ENCODE measurements at places on chromosomes 7 and 10.

DNA sequence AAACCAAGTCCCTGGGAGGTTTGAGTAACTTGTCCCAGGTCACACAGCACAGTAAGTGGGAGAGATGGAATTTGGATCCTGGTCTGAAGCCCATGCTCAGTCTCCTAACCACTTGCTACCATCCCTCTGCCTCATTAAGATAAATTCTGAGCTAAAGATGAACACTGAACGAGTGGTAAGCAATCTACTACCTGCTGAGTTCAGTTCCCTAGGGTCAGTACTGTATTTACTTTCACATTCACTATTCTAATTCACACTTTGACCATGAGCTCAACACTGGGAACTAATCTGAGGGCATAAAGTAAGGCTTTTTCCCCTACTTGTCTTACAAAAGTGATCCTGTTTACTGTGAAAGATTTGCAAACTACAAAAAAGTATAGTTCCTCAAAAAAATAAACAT is 2.4 kb downstream of the UROS start:
- no peak for DNase-seq

GRCh38 chr7:46315891-46316290 is 394.8 kb upstream of the IGFBP3 start:
- DNase-seq = no peak

- no peak for DNase-seq
These were observed 169.9 kb downstream of the PIP4K2A start for GRCh38 chr10:22544325-22545068.

- no peak for DNase-seq
These were observed at the start of gene SAMD9 for GRCh38 chr7:93117852-93118530. Gene SAMD9, minus strand, starts transcription at chr7:93117979. Its CDS starts 11,882 bp downstream, at chr7:93106097.

- no peak for DNase-seq
These were observed 29.3 kb upstream of the ITGB8 start for GRCh38 chr7:20301311-20301939.

GRCh38 chr10:99631496-99631895 is 11.3 kb upstream of the SLC25A28 start:
- DNase-seq = no peak

GRCh38 chr10:75226095-75226494 is 9.7 kb downstream of the COMTD1 start:
- DNase-seq = no peak

- no peak for DNase-seq
These were observed 452 bp upstream of the TMEM140 start for GRCh38 chr7:135147341-135147898.

- DNase-seq = no peak
These were observed 78.7 kb upstream of the MKLN1 start for GRCh38 chr7:131249003-131249402.

DNA sequence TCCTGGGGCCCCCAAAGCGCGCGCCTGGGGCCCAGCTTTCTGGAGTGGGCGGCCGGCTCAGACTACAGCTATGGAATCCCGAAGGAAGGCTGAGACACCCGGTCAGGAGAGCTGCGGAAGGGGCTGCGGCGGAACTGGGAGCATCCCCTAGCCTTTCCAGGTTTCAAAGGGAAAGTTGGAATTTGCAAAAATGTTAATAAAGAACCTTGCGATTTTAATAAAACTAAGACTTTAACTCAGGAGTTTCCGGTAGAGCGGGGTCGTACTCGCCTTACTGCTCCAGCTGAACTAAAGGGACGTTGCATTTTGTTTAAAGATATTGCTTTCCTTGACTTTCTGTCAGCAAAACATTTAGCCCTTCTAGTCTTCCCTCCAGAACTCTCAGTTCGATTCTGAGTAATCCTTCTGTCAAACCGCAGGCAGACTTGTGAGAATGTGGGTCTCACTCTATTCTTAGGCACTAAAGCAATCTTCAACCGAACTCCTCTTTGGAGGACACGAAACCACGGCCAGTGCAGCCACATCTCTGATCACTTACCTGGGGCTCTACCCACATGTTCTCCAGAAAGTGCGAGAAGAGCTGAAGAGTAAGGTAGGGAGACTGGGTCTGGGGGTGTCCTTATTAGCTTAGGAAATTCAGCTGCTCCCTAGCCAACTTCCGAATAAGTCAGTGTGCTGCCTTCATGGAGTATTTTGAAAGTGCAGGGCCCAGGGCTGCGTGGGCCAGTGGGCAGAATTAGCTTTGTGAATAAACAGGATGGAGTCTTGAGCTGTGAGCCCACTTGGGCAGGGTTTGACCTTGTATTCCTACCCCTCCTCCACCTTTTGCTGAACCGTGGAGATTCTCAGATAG is 1.9 kb downstream of the CYP26A1 start:
- DNase-seq = no peak

- peak; percentile 4 for DNase-seq
These were observed 482 bp downstream of the CCDC6 start for GRCh38 chr10:59905731-59906416.

GRCh38 chr10:71770789-71771188 is 2.5 kb downstream of the VSIR start:
- DNase-seq = no peak

- no peak for DNase-seq
These were observed 17.1 kb upstream of the ZNF800 start for GRCh38 chr7:127409629-127410028.

- DNase-seq = peak; percentile 20
These were observed 933 bp downstream of the MDFIC start for GRCh38 chr7:114922652-114923402.

- no peak for DNase-seq
These were observed 3.0 kb downstream of the BAMBI start for GRCh38 chr10:28680358-28680752.

DNA sequence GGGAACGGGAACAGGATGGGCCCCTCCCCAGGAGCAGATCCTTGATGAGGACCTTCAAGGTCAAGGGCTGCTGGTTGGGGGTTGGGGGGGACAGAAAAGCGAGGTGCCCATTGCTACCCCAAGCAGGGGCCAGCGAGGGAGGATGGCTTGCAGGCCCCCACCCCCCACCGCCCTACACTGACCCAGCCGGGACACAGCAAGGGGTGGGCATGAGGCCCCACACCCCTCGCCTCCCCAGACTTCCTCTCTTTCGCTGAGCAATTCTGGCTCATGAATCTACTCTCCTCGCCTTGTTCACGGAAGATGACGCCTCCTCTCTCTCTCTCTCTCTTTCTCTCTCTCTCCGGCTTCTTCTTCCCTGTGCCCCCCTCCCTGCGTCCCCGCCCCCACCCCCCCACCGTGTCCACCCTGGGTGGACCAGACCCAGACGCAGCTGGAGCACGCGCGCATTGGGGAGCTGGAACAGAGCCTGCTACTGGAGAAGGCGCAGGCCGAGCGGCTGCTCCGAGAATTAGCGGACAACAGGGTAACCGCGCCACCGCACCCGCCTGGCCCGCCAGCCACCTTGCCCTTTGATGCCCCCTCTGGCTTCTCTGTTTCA is 81.1 kb upstream of the GTF2IRD1 start:
- no peak for DNase-seq

DNA sequence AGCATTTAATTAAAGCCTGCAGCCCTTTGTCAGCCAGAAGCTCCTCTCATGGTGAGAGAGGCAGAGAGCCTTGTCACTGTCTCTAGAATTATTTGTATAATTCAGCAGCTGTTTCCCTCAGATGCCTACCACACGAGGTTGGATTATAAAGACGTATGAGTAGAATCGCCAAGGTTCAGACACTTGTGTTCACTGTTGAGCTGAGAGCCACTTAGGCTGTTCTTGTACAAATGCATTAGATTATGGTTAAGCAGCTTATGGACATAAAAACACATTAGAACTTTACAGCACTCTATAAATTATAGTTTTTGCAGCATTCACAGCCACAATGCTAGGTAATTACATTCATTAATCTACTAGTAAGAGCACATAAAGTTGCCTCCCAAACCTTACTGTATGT is 282.6 kb downstream of the AUTS2 start:
- DNase-seq = no peak

GRCh38 chr7:51134013-51134441 is 182.6 kb downstream of the COBL start:
- DNase-seq = no peak

DNA sequence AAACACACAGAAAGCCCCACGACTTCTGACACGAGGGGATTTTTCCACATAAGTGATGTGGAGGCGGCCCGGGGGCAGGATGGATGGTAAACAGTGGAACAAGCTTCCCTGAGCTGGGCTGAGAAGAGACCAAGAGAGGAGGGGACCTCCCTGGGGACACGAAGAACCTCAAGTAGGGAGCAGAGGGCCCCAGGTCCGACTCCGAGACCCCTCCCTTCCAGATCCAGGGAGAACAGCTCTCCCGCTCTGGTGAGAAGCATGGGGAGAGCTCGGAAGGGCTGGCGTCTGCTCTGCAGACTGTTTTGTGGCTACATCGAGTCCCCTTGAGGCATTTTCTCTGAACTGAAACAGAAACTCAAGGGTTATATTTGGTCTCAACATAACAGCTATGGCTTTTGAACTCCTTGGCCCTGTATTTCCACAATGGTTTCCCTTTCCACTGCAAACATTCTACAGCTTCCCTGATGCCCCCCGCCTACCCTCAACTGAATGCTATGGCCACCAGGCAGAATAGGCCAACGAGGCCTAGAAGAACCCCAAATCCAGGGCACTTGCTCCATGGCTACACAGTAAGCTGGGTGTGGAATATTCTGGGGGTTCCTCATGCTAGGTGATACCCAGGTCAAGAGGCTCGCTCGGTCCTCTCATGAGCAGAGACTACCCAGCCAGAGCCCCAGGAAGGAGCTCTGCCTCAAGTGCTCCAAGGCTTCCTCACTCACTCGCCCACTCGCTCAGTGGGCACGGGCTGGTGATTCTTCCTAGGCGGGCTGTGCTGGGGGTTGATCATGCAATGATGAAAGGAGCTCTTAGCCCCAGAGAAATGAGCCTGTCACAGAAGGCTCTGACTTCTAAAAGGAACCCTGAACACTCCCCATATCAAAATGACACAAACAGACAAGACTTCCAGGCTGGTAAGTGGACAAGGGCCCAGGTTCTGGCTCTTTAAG is 47.5 kb downstream of the FAM53B start:
- DNase-seq = no peak

DNA sequence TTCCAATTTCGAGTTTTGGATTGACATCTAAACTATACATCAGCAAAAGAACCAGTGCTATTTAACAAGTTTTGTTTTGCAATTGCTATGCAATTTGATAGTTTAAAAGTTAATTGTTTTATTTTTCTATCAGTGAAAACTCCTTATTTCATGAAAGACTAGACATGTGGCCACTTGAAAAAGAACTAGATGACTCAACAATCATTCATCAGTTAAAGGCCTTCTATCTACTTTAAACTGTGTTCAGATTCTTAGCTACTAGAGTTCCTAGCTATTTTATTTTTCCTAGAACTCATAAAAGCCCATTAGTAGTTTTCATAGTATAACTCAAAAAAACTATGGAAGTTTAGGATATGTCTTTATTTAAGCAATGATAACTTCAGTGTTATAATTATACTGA is 104.6 kb upstream of the LSM8 start:
- no peak for DNase-seq

GRCh38 chr7:105638334-105638733 is 57.0 kb upstream of the EFCAB10 start:
- no peak for DNase-seq

DNA sequence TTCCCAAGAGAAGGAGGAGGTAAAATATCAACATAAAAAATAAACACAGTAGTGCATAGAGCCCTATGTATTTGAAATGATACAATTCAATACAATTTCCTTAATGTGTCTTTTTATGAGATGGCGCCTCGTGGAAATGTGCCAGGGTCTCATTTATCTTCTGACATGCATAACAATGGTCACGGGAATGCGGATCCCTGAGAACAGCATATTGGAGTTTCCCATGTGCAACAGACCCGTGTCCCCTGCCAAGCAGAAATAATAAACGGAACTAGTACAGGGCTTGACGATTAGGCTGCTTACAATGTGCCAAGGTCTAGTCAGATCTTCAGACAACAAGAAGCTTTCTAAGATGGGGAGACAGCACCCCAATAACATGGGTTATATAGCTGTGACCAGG is 217.9 kb downstream of the ARHGAP21 start:
- DNase-seq = no peak

DNA sequence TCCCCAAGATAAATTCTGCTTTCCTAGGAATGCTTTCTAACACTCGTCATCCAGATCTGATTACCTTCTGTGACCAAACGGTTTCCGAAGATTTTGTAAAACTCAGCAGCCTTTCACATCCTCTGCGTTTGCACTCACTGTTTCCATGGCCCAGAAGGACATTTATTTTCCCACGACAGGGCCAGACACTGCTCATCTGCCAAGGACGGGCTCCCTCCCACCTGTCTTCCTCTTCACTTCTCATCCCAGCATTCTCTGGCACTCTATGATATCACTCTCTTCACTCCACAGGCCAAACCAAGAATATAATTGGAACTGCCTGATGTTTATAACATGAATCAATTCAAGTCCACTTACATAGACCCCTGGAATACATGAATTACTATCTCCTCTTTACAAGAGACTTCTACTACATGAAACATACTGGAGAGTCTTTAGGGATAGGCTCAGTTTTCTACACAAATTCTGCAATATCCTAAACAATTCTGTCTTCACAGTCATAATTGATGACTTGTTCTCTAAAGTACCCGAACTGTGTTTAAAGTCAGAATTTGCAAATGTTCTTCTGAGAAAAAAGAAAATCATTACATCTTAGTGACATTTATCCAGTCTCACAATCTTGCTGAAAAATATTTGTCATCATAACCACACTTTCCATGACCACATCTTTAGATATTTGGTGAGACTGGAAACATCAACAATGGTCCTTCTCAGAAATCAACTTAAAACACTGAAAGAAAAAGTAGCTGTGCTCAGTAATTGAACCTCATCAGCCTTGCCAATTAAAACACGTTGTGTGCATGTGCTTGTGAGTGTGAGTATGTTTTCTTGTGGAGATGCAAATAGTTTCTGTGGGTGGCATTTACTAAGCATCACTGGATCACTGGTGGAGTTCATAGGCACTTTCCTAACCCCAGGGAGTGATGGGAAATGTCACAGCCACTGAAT is 79.5 kb upstream of the PRSS58 start:
- DNase-seq = no peak

GRCh38 chr10:73759512-73760115 is 15.4 kb downstream of the SEC24C start:
- DNase-seq = no peak

- DNase-seq = no peak
These were observed 43.6 kb downstream of the PIP4K2A start for GRCh38 chr10:22670788-22671187.

DNA sequence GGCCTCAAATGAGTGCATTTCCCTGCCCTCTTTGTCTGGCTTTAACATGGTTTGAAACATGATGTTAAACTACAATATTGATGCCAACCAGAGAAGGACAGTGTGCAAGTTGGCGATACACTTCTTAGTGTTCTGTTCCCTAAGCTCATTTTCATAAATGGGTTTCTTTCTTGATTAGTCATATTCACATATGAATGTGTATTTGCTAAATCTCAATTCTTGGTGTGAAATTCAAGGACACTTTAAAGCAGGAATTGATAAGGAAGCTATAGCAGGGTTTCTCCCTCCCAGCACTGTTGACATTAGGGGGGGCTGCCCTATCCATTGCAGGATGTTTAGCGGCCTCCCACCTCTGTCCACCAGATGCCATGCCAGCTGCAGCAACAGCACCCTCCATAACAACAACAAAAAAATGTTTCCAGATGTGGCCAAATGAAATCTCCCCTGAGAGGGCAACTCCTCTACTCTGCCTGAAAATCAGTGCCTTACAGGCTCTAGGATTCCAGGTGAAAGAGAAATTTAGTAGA is 13.1 kb downstream of the CCNY start:
- DNase-seq = no peak
